ENCODE measurements at places on chromosomes 13 and 19.

DNA sequence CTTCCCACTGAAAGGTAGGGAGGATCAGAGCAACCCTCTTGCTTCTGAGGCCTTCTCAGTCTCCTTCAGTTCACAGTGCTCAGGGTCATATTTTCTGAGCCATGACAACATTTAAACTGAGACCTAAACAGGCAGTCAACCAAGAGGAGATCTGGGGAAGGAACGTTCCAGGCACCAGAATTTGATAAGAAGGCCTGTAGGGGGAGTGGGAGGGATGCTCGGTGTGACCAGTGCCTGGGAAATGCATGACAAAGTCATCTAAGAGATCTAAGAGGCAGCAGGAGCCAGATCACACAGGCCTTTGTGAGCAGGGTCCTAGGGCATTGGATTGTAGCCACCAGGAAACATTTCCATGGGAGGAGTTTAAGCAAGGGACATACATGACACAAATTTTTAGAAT, 71.6 kb downstream of the SHISA2 start:
- no peak for DNase-seq

DNA sequence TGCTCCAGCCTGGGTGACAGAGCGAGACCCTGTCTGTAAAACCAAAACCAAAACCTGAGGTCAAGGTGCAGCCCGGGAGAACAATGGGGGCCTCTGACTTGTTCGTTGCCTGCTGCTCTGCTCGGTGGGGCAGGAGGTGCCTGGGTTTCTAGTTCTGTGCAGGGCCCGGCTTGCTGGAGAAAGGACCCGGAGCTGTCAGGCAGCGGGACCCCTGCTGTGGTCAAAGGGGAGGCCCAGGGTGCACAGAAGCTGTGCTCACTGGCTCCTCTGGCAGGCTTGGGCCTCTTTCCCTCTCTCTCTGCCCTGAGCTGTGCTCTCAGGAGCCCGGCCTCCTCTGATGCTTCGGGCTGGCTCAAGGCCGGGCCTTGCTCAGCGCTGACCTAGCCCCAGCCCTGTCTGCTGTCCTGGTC, 3.5 kb downstream of the LRP3 start:
- no peak for DNase-seq

- no peak for DNase-seq
Measured at GRCh38 chr19:55358943-55359908, 3.8 kb downstream of the GARIN5B start.

DNA sequence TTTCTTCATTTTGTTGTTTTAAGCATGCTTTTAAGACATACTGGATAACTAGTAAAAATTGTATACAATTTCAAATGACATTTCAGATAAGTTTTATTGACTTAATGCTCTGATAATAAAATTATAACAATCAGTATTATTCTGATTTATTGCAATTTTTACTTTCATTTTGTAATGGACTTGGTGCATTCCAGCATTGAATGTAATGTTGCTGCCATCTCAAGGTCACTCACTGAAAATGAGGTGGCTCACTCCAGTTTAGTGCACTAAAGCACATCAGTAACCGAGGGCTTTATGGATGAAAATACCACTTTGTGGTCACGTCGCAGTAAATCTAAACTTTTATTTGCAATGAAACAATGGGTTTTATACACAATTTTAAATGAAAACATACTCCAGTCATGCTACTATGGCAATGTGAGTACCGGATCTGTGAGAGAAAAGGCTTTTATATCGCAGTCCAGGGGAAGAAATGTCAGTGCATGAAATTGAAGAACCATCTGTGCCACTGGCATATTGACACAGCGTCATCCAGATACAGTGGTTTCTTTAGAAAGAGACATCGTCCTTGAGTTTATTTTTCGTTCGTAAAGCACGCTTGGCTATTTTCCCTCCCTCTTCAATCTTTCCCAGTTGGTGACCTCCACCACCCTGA, 20.7 kb upstream of the ZNF507 start:
- no peak for DNase-seq

DNA sequence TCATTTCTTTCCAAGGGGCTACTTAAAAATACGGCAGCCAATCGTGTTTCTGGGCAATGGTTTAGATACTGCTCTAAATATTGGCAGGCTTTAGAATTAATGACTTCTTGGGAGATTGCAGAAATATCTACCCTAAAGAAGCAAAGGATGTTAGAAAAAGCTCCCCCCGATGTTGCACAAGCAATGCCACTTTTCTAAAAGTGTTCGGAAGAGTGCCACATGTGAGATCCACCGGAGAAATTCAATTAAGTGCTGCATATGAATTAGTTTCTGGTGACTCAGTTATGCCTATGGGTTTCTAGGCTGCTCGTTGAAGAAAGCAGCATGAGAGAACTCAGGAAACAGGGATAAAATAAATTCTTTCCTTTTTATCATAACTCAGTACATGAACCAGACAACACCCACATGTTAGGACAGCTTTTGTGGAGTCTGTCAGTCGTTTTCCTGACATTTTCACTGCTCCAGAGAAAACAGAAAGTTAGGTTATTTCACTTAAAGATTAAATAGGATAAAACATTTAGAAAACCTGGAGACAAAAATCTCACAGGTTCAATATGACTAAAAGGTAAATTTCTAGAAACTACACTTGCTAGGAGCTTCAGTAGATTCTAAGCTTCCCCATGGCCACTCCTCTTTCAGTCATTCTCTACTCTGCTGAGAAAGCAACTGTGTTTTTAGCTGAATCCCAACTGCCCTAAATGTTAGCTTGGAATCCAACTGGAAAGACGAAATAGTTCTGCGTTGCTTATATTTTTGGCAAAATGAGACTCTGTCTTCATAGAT, 244.7 kb downstream of the DCLK1 start:
- no peak for DNase-seq

DNA sequence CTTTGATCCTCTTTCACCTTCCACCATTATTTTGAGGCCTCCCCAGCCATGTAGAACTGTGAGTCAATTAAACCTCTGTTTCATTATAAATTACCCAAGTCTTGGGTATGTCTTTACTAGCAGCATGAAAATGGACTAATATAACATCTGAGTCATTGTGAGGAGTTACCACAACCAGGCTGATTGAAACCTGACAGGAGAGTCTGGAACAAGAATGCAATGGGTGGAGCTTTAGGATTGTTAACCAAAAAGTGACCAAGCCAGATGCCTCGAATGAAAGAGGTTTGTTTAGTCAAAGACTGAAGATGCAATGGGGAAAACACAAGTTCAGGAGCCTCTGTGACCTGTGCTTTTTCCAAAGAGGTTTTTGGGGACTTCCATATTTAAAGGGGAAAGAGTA, 659.0 kb downstream of the SLITRK6 start:
- no peak for DNase-seq

All from stimulated activated CD4-positive, alpha-beta T cell treated with anti-CD3 and anti-CD28 coated beads, Interleukin-4, amount 100 ng/mL, for 24 hours (primary cell).